ENCODE measurements at places on chromosomes 1 and 21.

- DNase-seq: no peak
Measured at GRCh38 chr1:192952646-192953045, 106.5 kb downstream of the UCHL5 start.

DNA sequence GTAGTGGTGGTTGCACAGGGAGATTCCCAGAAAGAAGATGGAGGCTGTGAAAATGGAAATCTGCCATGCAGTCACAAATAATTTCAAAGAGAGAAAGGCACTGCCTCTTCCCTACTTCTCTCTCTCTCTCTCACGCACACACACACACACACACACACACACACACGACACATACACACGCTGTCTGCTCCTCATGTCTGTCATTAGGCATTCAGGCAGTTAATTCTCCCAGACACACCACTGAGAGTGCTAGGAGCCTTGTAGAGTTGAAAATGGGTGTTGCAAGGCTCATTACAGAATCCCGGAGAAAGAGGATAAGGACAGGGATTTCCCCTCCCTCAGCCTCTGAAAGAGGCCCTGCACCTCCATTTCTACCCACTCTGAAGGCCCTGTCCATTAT is 47.8 kb upstream of the LRRN2 start:
- DNase-seq: no peak

DNA sequence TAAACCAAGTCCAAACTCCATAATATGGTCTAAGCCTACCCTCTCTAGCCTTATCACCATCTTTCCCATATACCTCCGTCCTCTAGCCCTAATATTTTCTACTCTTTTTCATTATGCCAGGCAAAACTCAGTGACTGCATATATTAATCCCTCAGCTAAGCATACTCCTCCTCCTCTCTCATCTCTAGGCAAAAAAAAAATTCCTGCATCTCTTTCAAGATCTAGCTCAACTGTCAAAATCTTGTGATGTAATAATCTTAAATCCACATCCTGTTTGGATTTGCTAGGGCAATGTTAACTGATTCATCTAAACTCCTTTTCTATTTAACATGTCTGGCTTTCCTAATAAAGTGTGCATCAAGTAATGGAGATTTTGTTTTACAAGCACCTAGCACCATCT is 20.4 kb downstream of the PRPF38A start:
- no peak for DNase-seq

DNA sequence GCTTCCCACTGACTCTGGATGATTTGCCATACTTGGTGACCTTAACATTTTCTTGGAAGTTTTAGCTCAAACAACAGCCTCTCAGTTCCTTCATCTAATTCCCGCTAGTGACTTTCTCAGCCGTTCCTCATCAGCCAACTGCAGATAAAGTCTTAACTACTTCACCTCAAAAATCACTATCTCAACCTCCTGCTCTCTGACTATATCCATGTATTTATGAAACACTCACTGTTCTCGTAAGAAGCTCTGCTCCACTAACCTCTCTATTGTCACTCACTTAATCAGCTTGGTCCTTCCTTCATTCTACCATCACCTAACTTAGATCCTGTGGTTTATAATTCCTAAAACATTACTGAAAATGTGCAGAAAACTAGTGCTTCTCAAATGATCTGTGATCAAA is 1551.6 kb downstream of the MRPL39 start:
- no peak for DNase-seq

- no peak for DNase-seq
Measured at GRCh38 chr21:14452727-14453241, 69.8 kb upstream of the HSPA13 start.

- DNase-seq: no peak
Measured at GRCh38 chr1:236209713-236210112, 67.4 kb downstream of the GPR137B start.

- no peak for DNase-seq
Measured at GRCh38 chr1:192810253-192810880, 1.5 kb downstream of the RGS2 start.

GRCh38 chr1:45266151-45266801 is 59.9 kb upstream of the ZSWIM5 start:
- no peak for DNase-seq

DNA sequence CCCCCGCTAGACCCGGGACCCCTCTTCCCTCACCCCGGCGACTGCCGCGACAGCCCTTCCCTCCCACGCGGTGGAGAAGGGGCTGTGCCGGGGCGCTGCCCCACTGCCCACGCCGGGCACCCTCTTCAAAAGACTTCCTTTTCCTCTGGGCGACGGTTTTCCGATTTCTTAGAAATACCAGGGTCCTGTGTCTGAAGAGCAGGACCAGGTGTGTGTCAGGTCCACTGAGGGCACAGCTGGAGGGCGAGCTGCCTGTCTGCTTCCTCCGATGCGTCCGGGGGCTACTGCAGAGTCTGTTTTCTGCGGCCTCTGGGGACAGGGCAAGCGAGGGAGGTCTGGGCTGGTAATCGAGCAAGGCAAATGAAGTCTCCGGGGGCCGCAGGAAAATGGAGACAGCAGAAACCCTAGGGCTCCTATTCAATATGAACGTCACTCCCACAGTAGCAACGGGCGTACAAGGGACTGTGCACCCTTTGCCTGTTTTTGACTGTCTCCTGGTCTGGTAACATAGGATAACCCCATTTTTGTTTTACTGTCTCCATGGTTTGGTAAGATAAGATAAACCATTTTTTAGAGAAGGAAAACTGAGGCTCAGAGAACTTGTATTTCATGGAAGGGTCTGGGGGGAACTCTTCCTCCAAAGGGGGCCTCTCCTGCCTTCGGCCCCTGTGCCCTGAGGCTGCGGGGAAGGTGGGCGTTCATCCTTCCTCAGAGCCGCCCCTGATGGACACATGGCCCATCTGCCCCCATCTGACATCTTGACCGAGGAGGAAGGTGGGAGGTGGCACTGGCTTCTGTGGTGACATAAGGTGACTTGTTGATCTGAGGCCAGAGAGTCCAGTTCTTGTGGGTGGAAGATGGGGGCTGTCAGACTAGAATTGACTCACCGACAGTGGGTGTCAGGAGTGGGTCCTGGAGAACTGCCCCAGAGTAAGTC is 970 bp downstream of the TNFRSF1B start:
- no peak for DNase-seq

- DNase-seq: no peak
Measured at GRCh38 chr1:172135076-172135672, 285.3 kb upstream of the C1orf105 start.
